MM.1S (cell line): ENCODE measurements at places on chromosomes 3 and 15.

DNA sequence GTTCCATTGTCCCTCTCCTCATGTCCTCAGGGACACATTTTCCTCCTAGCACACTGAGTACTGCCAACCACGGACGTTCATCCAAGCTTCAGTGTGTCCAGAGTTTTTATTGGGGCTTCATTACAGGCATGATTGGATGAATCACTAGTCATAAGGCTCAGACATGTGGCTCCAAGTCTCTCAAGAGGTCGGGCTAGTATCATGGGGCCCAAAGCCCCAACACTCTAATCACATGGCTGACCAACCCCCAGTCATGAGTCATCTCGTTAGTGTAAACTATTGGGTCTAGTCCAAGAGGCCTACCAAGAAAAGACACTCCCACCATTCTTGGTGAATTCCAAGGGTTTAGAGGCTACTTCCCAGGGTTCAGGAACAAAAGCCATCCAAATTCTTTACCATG lies 4.4 kb downstream of the TERC start:
- DNase-seq, result no peak

DNA sequence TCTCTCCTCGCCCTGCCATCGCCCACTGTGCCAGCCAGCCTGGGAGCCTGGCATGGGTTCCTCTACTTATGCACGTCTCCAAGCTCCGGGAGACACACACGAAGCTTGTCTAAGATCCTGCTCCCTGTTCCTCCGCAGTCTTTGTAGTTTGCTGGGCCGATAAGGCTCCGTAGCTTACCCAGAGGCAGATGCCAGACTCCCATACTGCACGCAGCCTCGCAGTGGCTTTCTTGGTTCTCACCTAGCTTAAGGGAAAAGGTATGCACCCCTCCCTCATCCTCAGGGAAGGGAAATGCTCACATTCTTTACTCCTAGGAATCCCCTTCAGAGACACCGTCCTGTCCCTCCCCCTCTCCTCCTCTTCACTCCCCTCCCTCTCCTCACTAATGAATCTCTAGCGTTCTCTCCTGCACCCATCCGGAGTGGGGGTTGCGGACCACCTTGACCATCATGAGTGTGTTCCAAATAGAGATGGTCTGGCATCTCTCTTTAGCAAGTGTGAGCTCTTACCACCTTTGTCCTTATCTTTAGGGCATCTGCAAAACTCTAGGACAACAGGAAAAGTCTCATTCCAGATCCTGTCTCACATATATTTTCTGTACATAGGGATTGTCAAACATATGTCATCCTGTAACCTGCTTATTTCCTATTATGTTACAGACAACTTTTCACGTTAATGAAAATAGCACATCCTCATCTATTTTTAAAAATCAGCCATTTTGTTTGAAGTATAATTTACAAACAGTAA lies 56.5 kb downstream of the TMEM266 start:
- no peak for DNase-seq

- no peak for DNase-seq
Measured at GRCh38 chr3:124261306-124261705, 269.4 kb upstream of the ROPN1 start.

DNA sequence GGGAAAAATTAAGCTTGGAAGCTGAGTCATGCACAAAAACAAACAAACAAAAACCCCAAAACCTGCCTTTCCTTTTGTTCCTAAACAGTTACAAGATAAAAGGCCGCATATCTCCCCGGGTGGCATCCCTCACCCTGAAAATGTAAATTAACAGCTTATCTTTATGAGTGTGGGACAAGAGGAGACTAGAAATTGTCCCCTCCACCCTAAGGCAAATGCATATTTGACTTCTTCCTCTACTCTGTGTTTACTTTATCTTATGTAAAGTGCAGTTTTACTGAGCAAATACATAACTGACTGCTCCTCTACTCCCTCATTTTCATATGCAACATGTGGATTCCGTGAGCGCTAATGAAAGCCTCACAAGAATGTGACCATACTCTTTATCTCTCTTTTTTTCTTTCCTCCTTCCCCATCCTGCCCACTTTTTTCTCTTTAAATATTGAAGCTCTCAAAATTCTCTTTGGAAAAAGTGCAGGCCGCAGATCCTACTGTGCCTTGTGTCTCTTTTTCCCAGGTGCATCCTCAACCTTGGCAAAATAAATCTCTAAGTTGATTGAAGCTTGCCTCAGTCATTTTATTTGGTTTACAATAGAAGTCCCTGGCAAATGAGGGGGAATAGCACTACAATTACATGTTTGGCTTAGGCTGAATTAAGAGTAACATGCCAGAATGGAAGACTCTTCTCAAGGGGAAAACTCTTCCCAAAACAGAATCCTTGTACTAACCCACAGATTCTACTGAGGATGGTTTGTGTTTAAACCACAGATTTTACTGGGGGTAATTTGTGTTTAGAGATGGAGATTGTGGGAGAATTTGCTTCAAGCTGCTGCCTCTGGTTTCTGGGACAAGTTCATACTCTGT lies 72.7 kb upstream of the WDR72 start:
- no peak for DNase-seq

DNA sequence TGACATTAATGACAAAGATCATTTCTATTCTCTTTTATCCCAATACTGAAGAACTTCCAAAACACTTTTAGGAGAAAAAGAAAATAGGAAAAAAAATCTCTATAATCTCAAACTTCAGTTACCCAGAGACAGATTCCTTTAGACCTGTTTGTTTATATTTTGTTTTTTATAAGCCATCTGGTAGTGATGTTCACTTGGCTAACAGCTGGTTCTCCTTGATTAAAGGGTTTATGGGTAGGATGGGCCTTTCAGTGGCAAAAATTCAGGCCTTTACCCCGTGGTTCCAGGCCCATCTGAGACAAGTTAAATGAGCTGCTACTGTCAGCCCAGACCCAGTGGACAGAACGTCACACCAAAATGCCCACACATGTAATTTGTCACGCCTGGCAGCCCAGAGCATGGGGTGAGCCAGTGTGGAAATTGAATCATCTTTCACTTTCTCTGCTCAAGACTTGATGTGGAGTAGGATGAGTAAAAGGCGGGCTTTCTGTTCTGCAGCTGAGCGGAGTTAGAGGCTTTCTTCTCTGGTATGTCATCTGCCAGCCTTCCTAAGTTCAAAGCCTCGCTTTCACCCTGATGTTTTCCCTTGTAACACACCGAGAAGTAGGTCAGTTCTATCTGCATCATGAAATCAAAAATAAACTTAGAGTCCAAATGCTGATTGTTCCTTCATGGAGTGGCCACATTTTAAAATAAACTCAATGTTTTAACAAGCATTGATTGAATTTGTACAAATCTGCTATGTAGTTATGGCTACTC lies 62.5 kb upstream of the SKOR1 start:
- DNase-seq, result no peak

- no peak for DNase-seq
Measured at GRCh38 chr3:193772422-193772763, 179.4 kb downstream of the OPA1 start.

DNA sequence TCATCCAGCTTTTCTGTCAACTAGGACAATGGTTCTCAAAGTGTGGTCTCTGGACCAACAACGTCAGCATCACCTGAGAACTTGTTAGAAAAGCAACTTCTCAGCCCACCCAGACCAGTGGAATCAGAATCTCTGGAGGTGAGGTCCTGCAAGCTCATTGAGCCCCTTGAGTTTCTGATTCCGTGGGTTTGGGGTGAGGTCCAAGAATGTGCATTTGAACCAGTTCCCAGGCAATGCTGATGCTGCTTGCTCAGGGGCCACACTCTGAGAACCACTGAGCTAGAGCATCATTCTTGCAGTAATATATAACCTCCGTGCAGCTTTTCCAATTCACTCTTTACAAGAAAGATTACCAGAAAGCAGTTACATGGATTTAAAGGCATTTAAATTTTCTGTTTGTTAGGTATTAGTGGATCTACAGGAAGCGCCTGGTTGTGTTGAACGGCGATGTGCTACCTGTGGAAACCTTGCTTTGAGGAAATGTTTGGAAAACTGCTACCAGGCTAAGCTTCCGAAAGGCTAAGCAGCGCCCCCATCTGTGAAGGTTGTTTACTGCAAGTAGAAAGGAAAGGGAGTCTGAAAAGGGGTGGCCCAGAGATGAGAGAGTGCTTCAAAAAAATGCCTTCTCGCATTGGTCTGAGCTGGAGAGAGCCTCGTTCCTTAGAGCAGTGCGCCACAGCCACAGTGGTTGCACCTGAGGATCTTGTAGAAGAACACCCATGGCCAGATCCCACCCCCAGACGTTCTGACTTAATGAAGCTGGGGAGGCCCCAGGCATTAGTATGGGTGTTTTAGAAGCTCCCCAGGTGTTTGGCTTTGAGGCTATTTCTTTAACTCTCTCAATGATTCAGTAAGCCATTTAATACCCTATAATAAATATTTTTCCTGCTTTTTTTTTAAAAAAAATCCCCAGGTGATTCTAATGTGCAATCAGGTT lies 50.0 kb downstream of the RLBP1 start:
- DNase-seq, result peak; percentile 29
